Fibroblast of lung (primary cell): ENCODE measurements at places on chromosomes 5 and 9.

DNA sequence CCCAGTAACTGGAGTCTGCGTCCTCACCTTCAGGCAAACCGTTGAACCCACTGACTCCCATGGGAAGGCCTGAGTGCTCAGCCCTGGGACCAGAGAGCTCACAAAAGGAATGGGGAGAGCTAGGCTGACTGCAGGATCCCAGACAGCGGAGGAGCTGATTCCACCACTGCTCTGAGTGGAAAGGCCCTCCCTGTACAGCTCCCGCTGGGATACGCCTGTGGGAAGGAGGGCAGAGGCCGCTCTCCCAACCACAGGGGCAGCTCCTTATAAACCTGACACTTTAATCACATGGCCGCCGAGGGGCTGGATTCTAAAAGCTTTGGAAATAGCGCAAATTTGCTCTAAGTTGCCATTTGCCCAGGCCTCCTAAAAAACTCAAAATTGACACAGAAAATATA is 37.1 kb downstream of the DBH start:
- no peak for DNase-seq

DNA sequence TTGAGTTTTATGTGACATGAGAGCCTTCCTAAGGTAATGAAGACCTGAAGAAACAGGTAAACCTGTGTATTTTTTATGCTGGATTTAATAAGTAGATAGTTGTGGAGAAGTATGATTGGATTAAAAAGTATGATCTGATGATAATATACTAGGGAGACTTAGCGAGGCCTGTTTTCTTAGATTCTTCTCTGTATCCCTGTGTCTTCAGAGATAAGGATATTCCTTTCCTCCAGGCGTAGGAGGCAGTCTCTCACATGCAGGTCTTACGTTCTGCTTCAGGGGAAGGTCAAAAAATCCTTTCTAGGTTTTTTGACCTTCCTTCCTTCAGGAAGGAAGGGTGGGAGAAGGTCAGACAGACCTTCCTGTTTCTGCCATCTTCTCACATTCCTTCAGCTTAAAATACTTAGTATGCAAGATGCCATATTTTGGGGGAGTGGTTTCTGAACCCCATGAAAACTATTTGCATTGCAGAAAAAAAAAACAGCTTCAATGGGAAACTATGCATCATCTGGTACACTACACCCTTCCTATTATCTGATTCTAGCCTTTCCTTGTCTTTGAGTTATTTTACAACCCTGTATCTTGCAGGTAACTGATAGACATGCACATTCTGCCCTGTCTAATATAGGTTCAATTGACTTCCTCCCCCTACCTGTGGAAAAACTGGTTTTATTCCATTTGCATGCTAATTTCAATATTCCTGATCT is 57.3 kb upstream of the ZNF608 start:
- DNase-seq: no peak

DNA sequence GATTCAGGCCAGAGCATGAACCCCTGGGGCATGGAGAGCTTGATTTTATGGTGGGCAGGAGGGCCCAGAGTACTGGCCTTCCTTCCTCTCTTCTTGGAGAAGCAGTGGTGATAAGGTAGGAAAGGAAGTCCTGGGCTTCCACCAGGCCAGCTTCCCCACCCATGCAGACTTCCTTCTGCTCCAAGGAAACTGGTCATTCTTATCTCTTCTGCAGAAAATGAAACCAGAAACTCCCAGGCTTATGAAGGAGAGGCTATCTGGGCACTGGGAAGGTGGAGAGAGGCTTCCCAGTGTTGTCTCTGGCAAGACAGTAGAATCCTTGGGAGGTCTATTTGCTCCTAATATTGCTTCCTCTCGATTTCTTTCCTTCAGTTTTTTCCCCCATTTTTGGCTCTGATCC is 110.5 kb upstream of the EQTN start:
- no peak for DNase-seq

GRCh38 chr9:136039488-136039887 is 55.6 kb downstream of the NACC2 start:
- DNase-seq: no peak

GRCh38 chr5:92951746-92952145 is 629.3 kb downstream of the NR2F1-AS1 start:
- no peak for DNase-seq

- no peak for DNase-seq
Observed at GRCh38 chr9:21968331-21969010, 25.7 kb downstream of the CDKN2A start.

DNA sequence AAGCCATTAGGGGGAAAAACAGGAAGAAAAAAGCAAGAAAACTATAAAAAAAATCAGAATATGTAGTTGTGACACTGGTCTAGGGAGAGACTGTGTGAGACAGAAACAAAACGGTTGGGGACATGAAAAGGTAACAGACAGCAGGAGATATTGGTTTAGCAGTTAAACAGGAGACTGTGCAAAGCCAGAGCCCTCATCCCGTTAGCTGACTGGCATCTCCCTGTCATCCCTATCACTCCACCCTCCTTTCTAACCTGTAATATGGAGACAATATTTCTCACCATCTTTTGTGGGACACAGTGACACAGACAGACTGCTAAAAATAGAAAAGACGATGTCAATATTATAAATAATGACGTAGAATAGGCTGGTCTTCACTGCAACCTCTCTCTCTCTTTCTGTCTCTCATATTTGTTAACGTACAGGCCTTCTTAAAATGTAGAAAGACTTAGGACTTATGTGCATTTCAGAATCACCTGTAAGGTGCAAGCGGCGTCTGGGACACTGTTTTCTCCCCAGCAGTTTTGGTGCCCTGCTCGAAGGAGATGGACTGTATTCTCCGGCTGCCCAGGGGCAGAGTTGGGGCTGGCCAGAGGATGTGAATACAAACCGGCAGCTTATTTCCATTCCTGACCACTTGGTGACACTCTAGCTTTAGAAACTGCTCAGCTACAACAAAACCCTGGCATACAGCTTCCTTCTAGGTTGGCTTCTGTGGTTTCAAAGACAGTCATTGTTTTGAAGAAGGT is 190.6 kb downstream of the MAT2B start:
- peak; percentile 83 for DNase-seq

DNA sequence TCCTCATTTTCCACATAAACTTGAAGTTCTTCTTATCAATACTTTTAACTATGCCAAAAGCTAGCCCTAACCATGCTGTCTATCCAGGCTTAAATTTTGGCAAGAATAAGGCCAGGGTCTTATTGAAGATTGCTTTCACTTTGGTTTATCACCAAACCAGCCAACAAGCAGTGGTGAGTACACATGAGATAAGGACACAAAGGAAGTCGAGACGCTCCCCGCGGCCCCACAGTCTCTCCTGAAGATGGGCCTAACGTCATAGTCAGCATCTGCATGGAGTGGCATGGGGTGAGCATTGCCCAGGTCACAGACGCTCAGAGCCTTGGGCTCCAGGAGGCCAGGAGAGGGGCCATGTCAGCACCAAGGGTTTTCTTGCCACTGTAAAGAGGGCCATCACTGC is 80.3 kb downstream of the ATPSCKMT start:
- no peak for DNase-seq

GRCh38 chr5:10324518-10325370 is 17.0 kb upstream of the CMBL start:
- DNase-seq: no peak

GRCh38 chr5:154620411-154620810 is 134.8 kb upstream of the LARP1 start:
- no peak for DNase-seq

DNA sequence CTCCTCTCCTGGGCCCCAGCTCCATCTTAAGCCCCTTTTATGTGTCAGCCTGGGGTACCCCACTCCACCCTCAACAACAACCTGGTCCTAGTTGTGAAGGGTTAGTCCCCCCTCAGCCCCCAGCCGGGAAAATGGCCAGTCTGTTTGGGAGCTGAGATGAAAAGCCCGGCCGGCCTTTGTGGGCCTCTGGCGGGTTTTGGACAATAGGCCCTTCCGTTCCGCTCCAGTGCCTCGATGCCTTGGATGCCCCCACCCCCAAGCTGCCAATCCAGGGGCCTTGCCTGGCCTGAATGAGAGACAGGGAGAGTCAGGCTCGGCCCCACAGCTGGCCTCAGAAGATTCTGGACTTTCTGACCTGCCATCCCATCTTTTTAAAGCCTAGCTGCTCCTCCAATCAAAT is 9.2 kb downstream of the CNTFR start:
- no peak for DNase-seq
